Hindlimb muscle (tissue), 1 donor: ENCODE measurements at places on chromosomes 6 and 20.
A peak's percentile ranks its signal among the peaks of the same experiment; 100 is the strongest.

DNA sequence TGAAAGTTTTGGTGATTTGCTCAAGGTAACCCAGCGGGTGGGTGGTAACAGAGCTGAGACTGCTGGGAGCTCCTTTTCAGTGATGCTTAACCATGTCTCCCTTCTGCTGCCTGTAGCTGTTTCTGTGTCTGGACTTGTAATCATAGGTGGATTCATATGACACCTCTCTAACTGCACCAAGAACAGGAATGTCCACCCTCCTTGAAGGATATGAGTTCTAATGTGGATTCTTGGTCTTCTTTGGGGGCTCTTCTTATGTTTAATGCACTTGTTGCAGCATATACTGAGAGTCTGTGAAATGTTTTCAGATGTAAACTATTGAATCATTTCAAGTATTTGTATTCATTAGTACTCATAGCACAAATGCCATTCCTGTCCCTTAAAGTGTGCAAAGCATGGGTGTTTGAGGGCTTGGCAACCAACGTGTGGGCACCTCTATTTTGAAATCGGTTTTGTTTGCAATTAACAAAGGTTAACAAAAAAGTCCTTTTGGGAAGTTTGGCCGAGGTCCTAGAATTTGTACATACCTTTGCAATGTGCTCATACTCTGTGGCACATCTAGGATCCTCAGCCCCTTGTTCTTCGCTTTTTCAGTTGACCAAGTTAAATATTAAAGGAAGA, 138.0 kb downstream of the SOX4 start:
- DNase-seq = no peak

DNA sequence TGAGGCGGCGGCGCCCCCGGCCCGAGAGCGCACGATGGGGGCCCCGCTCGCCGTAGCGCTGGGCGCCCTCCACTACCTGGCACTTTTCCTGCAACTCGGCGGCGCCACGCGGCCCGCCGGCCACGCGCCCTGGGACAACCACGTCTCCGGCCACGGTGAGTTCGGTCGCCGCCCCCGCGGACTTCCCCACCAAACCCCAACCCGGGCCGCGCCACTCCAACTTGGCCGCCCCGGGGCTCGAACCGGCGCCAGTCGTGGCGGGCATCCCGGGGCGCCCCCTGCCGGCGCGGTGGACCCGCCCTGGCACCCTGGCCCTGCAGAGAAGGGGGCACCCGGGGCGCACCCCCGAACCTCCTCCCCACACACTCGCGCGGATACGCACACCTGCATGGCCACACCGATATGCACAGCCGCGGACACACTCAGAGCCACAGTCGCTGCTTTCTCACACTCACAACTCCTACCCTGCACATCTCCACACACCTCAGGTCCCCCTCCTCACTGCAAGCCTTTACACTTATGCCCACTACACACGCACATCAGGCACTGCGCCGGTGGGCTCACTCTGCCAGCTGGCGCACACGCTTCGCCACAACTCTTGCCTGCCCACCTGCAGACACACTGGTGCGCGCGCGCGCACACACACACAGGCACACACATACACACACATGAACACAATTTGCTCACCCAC, 535 bp downstream of the VSTM2L start:
- no peak for DNase-seq

- no peak for DNase-seq
Measured at GRCh38 chr20:23234311-23235078, 116.1 kb upstream of the NXT1 start.

- DNase-seq = no peak
Measured at GRCh38 chr20:64064145-64064698, 1.2 kb downstream of the TCEA2 start.

- DNase-seq = peak; percentile 95
Measured at GRCh38 chr6:26025894-26026832, 61.1 kb upstream of the HFE start.

DNA sequence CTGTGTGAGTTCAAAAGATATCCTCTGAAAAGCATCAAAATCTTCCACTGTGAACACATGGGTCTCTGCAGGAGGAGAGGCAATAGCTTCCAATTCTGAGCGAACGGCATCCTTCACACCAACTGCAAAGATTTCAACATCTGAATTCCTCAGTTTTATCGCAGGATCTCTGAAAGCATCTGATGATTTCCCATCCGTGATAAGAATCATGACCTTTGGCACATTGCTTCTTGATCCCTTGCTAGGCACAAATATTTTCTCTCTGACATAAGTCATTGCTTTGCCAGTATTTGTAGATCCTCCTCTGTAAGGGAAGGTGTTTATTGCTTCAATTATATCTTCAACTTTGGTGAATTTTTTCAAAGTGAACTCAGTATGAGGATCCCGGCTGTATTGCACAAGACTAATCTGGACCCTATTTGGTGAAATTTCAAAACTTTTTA, 22.7 kb downstream of the COL12A1 start:
- DNase-seq = no peak

DNA sequence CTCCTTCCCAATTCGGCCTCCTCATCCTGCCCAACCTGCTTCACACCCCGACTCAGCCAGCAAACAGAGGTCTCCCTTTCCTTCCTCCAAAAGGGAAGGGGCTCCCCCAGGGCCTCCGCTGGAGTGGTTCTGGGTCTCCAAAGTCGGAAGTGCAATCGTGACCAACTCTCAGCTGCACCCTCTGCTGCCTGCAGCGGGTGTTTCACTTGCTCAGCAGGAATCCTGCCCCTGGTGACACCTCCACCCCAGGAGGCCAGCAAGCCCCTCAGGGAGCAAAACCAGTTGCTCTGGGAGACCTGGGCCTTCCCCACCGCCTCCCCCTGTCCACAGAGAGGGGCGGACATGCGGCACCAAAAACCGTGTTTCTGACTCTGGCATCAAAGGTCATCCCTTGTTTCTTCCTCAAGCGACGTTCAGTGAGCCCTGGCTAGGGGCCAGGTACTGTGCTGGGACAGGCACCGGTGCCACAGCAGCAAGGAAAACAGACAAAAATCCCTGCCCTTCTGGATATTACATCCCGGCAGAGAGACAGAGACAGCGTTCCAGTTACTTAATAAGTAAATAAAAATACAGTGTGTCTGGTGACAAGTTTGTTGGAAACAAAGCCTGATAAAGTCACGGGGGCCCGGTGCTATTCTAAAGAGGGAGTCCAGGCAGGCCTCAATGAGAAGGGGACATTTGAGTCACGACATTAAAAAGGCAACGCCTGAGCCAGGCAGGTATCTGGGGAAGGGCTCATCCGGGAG, 219.0 kb downstream of the BMP7 start:
- no peak for DNase-seq

- DNase-seq = peak; percentile 53
Measured at GRCh38 chr6:17580518-17581048, 19.5 kb upstream of the FAM8A1 start.

DNA sequence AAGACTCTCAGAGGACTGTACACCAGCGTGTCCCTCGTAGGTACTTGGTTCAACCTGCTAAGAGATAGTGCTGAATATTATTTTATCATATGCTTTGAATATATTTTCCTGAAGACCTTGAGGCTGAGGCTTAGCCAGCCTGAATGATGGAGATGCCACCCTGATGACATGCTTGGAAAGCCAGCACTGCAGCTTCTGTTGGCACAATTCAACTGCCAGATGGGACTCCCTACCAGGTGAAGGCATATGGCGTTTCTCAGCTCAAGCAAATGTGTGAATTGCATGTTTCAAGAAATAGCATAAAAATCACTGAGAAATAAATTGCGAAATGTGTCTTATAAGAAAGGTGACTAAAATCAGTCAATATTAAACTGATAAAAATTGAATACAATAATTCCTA, 228.1 kb upstream of the CST7 start:
- no peak for DNase-seq

DNA sequence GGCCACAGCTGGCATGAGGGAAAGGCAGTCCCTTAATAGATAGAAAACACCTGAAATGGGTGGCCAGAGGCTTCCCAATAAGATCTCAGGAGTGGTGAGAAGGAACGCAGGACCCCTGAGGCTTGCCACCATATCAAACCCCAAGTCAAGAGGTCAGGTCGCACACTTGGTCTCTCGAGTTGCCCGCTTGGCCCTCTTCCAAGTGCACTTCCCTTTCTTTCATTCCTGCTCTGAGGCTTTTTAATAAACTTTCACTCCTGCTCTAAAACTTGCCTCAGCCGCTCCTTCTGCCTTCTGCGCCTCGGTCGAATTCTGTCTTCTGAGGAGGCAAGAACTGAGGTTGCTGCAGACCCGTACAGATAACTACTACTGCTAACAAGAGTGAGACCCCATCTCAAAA, 64.2 kb downstream of the SLC2A10 start:
- DNase-seq = no peak

GRCh38 chr20:53598140-53599043, 4.8 kb upstream of the ZNF217 start:
- DNase-seq = no peak

- no peak for DNase-seq
Measured at GRCh38 chr20:37200926-37201826, 21.8 kb upstream of the MROH8 start.

- no peak for DNase-seq
Measured at GRCh38 chr6:7114744-7115458, 7.1 kb downstream of the RREB1 start.

DNA sequence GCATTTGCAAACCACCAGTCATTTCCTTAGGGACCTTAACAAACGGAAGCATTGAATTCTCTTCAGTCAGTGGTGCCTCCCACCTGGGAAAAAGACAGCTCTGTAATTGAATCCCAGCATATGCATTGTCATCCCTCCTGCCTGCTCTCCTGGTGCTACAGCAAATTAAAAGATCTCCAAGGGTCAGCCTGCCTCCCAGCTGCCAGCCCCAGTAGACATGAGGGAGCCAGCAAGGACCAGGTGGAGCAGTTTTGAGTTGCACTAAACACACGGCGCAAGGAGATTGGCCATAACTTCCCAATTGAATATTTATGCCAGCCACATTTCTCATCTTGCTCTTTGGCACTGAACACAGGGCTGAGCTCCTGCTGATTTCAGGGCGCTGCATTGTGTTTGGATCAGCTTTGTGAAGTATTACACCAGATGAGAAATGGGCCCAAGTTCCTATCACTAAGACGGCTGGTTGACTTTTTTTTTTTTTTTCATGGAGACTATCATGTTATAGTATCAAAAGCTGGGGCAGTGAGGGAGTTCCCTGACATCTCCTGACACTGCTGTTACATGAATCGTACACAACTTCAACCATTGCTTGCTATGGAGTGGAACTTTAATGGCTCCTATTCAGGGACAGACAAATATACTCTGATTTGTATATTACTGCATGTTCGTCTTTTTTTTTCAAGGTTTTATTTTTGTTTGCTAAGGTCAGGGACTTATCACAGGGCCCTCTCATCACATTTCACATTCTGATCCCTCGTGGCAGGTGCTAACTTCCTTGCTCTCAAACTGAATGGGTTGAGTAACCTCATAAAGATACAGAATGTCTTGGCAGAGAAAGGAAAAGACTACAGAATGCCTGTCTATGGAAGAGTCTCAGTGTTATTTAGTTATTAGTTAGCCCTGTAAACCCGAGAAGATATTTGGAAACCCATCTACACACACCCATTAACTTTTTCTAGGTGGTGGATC, 191.1 kb downstream of the EYA4 start:
- DNase-seq = peak; percentile 5

- peak; percentile 35 for DNase-seq
Measured at GRCh38 chr6:157036245-157036711, 259.1 kb downstream of the ARID1B start.

- no peak for DNase-seq
Measured at GRCh38 chr20:18813483-18813882, at the start of gene SCP2D1. TSS of gene SCP2D1 (plus strand) at chr20:18813783. CDS start at chr20:18813816, 33 bp downstream.

DNA sequence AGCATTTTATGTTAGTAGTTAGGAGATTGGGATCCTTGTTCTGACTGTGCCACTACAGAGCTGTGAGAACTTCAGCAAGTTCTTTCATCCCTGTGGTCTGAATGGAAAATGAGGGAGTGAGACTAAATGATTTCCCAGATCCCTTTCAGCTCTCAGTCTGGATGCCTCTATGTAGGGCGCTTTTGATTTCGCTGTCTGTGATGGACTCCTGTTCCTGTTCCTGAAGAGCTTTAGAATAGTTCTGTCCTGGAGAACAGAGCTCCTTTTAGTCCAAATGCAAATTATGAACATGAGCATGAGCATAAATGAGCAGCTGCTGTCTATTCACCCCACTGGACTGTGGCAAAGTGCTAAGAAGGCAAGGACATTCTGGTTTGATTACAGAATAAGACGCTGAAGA, 61.4 kb upstream of the NT5E start:
- no peak for DNase-seq

- no peak for DNase-seq
Measured at GRCh38 chr20:56358070-56358469, 704 bp upstream of the FAM210B start.

DNA sequence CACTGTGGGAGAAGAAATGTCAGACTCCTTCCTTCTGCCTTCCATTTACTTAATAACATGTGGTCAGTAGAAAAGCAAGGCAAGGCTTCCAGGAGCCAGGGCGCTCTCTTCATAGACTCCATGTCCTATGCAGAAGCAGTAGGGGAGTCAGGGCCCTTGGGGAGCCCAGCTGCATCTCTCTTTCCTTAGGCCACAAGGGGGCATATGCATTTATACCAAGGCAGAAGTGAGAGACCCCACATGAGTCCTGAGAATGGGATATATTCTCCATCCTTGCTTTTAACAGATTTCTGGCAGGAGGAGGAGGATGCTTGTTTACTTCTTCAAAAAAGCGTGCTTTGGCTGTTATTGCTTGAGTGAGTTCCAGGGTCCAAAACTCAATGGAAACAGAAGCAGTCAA, 198.5 kb downstream of the HIVEP2 start:
- DNase-seq = no peak

DNA sequence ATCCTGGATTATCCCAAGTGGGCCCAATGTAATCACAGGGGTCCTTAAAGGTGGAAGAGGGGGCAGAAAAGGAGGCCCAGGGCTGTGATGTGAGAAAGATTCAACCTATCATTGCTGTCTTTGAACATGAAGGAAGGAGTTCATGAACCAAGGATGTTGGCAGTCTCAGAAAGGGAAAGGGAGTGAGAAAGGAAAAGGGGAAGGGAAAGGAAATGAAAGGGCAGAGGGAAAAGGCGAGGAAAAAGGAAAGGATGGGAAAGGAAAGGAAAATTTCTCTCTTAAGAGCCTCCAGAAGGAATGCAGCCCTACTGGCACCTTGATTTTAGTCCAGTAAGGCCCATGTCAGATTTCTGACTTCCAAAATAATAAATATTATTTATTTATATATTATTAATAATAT, 687.8 kb downstream of the COL12A1 start:
- no peak for DNase-seq

GRCh38 chr6:152094276-152094675, 286.8 kb downstream of the ESR1 start:
- no peak for DNase-seq

GRCh38 chr20:7285918-7286556, 518.6 kb downstream of the BMP2 start:
- DNase-seq = peak; percentile 86

DNA sequence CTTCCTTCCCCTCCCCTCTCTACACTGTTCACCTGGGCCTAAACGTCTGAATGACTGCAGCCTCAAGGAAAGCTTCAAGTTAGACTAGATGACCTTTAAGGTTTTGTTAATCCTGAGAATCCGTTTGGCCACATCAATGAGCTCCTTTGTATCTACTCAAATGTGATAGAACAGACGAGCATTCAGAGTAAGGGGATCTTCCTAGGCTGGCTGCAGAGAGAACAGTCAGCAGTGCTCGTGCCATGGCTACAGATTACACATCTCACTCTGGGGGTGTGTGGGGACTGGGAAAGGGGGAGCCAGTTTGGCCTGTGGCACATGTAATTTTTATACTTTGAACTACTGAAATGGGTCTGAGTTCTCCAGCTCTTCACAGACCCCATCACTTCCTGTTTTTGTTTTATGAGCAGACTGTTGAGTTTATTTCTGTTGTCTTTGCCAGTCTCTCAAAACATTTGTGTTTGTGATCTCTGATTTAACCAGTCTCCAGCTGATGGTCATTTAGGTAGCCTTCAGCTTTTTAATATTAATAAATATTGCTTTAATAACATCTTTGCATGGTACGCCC, 50.9 kb downstream of the KCNS1 start:
- no peak for DNase-seq
